ENCODE measurements at places on chromosomes 13 and 19.

DNA sequence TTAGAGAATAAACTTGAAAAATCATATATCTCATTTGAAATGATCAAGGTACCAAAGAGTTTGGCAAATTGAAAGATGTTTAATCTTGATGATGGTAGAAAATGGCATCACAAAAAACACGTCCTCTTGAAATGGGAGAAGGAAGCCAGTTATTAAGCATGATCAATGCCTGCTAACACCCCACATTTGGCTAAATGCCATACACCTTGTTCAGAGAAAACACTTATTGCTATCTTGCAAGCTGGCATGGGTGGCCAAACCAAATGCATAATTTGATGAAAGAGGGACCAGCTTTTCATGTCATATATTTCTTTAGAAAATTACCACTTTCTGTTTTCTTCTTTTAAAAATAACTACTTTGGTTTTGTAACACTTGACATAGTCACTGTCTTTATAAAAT lies 141.3 kb downstream of the ZAR1L start:
- no peak for DNase-seq

DNA sequence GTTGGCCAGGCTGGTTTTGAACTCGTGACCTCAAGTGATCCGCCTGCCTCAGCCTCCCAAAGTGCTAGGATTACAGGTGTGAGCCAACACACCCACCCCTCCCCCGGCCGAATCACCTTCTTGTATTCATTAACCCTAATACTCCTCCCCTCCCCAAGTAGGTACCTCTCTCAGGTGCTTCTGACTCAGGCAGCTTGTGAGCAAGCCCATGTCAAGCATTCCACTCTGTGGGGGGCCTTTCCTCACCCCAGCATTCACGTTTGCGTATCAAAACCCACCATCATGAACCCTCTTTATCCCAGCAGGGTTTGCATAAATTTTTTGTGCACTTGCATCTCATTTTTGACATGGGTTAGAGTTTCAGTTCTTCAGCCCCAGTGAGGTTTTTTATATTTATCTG lies 23.6 kb upstream of the RFXAP start:
- DNase-seq: no peak

GRCh38 chr19:30733826-30734550 lies 361.8 kb downstream of the ZNF536 start:
- no peak for DNase-seq

GRCh38 chr13:73960474-73960873 lies 173.7 kb downstream of the KLF12 start:
- DNase-seq: no peak

DNA sequence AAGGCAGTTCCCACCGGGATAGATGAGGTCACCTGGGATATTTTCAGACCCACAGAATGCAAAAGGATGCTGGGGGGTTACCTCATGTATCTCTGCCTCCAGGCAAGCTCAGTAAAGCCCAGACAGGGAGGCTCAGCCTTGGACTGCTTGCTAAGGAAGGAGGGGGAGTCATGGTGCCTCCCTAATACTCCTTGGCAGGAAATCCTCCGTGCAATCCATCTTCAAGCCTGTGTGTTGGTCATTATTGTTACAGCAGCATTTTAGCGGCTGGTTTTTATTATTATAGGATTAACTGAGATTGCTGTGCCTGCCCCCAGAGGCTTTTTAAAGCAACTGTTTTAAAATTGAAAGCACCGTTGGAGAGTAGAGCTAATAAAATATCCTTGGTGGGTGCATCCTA lies 188.5 kb upstream of the UBL3 start:
- DNase-seq: no peak

GRCh38 chr13:112704308-112705145 lies 14.7 kb downstream of the ATP11A start:
- DNase-seq: no peak

- peak; percentile 74 for DNase-seq
These were observed 5.8 kb upstream of the TPM4 start for GRCh38 chr19:16070366-16070990.

GRCh38 chr13:51585696-51586095 lies 1.4 kb downstream of the WDFY2 start:
- no peak for DNase-seq

DNA sequence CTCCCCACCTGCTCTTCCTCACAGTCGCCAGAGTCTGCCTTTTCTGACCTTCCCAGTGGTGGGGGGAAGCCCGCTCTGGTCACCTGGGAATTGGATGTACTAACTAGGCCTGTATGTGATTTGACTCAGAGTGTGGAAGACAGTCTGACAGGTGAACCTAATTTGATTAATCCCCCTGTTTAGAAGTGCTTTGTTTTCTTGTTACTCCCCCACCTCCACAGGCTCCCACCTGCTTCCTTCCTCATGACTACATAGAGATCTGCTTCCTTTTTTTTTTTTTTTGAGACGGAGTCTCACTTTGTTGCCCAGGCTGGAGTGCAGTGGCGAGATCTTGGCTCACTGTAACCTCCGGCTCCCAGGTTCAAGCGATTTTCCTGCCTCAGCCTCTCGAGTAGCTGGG lies 44.0 kb downstream of the COG3 start:
- no peak for DNase-seq

DNA sequence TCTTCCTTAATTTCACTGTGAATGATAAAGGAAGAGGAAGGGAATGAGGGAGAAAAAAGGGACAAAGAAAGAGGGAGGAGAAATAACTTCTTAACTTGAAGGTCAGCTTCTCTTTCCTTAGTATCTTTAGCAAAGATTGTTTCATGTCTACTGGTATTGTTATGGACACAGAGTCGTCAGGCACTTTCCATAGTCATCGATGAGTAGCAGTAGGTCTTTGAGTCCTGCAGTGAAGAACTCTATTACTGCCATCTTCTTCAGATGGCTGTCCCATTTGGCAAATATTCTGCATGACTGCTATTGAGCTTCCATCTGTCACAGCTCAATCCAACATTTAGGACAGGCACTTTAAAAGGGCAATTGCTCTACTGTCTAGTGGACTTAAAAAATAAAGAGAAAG lies 2463.1 kb downstream of the PCDH9 start:
- no peak for DNase-seq

GRCh38 chr19:30593975-30594745 lies 222.0 kb downstream of the ZNF536 start:
- DNase-seq: no peak

DNA sequence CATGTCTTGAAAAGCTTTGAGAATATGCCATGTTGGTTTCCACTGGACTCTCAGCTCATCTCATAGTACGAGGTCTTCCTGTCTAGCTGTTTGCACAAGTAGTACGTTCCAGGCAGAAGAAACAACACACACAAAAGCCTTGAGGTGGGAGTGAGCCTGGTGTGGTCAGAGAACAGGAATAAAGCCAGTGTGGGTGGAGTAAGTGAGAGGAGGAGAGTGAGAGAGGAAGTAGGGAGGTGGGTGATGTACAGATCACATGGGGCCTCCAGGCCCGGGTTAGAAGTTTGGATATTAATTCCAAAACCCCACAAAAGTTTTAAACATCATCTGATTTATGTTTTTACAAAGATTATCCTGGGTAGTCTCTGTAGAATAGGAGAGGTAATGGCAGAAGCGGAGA lies 230.6 kb downstream of the MTUS2 start:
- DNase-seq: no peak

DNA sequence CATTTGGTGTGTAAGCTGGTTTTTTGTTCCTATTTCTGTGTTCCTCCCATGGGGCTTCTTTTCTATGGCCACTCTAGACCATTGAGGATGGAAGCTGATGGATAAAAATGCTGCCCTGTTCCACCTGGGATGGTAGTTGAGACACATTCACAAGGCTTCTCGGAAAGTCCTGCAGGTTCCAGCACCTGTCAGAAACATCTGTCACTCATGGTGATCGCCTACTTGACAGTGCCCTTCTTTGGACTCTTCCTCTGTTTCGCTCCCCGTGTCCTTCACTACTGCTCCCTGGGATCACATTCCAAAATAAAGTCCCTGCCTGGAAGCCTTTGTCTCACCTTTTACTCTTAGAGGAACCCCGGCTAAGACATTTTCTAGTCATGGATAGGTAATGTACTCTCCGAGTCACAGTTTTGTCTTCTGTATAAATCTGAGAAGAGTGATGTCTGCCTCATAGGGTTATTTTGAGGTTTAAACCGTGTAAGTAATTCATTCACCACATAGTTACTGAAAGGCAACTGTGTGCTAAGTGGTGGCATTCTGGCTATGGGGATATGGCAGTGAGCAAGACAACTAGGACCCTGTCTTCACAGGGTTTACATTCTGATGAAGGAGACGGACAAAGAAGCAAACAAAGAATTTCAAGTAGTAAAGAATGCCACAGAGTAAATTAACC lies 21.0 kb downstream of the UBAC2 start:
- DNase-seq: no peak

- peak; percentile 21 for DNase-seq
These were observed at the start of gene FOXA3 for GRCh38 chr19:45863840-45864628. TSS of gene FOXA3 (plus strand) at chr19:45864326. CDS start at chr19:45864457, 131 bp downstream.

DNA sequence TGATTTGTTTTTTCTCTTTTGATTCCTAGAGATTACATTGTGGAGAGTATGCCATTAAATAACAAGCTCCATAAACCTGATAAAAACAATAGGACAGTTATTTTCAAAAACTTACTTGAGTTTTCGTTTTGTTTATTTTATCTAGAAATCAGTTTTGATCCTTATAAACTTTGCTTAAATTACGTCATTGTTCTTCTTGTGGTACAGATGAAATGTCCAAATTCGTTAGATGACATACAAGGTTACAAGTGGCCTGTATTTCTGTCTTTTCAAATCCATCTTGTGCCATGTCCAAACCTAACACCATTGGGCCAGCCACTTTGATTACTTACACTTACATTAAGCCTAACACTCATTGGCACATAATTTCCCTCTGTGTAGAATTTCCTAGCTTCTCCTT lies 372.0 kb downstream of the PCDH9 start:
- DNase-seq: no peak

DNA sequence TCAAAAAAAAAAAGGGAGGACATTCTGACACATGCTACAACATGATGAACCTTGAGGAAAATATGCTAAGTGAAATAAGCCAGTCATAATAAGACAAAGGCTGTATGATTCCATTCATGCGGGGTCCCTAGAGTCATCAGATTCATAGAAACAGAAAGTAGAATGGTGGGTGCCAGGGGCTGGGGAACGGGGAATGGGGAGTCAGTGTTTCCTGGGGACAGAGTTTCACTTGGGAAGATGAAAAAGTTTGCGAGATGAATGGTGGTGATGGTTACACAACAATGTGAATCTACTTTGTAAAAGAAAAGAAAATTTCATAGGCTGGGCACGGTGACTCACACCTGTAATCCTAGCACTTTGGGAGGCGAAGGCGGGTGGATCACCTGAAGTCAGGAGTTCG lies 6.1 kb upstream of the CLEC4G start:
- DNase-seq: no peak

- no peak for DNase-seq
These were observed 574 bp downstream of the MKNK2 start for GRCh38 chr19:2050349-2050990.

- no peak for DNase-seq
These were observed 23.9 kb downstream of the C19orf81 start for GRCh38 chr19:50673118-50673517.

- no peak for DNase-seq
These were observed 24.9 kb downstream of the PCID2 start for GRCh38 chr13:113183450-113184129.

DNA sequence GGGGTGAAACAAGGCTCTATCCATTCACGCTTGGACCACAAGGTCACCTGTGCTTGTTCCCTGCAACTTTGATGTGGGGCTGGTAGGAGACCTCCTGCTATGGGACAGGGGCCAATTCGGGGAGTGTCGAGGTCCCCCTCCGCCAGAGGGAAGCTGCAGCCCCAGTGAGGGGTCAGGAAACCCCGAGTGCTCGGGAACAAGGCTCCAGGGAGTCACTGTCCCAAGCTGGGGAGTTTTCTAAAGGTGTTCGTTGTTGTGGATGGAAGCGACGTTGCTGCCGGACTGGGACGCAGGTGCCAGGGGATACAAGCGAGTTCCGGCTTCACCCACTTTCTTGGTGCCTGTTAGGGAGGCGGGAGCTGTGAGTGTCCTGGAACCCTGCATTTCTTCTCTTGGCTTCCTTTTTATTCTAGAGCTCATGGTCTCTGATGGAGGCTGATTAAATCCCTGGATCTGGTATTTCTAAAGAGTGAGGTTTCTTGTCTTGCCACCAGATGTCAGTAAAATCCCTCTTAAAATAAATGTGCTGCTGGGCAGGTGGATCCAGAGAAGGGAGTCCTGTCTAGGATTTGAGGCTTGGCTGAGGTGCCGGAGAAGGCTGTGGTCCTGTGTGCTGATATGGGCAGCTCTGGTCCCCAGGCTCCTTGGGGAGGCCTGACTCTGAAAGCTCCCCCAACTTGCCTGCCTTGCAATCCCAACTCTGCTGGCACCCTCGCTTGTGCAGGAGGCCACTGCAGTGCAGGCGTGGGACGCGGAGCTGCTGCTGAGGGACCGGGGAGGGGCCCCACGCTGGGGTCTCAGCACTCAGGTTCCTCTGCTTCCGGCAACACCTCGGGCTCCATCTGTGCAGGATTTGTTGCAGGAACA lies 153.9 kb downstream of the TEX29 start:
- DNase-seq: no peak

DNA sequence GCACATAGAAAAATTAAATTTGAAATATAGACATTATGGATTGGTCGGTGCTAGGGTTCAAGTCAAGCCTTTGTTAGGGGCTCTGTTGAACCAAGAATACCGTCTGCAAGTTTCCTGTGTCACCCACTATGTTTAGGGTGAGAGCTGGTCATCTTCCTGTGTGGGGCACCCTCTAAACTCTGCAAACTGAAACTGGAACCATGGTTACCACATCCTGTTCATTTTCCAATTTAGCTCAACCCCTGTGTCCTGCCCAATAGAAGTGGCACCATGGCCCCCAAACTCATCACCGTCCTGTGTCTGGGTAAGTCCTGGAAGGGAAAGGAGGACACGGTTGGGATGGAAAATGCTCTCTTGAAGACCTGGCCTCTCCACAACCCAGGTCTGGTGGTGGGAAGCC lies 29.9 kb downstream of the LAIR2 start:
- no peak for DNase-seq

- no peak for DNase-seq
These were observed 412.9 kb downstream of the DIAPH3 start for GRCh38 chr13:59750860-59751259.

DNA sequence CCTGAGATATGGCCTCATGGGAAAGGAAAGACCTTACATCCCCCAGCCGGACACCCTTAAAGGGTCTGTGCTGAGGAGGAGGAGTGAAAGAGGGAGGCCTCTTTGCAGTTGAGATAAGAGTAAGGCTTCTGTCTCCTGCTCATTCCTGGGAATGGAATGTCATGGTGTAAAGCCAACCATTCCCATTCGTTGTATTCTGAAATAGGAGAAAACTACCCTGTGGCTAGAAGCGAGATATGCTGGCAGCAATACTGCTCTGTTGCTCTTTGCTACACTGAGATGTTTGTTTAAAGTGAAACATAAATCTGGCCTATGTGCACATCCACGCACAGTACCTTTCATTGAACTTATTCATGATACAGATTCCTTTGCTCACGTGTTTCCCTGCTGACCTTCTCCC lies 783 bp upstream of the ZNF587B start:
- DNase-seq: no peak

DNA sequence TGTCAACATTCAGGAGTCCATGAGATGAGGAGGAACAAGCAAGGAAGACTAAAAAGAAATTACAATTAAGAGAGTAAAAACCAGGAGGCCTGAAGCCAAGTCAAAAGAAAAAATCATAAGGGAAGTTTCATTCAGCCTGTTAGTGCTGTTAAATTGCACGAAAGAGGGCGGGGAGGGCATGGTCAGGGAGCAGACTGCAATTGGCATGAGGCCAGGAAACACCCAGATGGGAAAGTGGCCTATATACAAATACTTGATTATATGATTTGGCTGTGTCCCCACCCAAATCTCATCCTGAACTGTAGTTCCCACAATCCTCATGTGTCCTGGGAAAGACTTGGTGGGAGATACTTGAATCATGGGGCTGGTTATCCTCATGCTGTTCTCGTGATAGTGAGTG lies 43.9 kb downstream of the TNFSF13B start:
- DNase-seq: no peak

Data from activated T-cell treated with anti-CD3 and anti-CD28 coated beads for 4 hours (primary cell).